ENCODE measurements at places on chromosomes 1 and 21.
A peak's percentile ranks its signal among the peaks of the same experiment; 100 is the strongest.

DNA sequence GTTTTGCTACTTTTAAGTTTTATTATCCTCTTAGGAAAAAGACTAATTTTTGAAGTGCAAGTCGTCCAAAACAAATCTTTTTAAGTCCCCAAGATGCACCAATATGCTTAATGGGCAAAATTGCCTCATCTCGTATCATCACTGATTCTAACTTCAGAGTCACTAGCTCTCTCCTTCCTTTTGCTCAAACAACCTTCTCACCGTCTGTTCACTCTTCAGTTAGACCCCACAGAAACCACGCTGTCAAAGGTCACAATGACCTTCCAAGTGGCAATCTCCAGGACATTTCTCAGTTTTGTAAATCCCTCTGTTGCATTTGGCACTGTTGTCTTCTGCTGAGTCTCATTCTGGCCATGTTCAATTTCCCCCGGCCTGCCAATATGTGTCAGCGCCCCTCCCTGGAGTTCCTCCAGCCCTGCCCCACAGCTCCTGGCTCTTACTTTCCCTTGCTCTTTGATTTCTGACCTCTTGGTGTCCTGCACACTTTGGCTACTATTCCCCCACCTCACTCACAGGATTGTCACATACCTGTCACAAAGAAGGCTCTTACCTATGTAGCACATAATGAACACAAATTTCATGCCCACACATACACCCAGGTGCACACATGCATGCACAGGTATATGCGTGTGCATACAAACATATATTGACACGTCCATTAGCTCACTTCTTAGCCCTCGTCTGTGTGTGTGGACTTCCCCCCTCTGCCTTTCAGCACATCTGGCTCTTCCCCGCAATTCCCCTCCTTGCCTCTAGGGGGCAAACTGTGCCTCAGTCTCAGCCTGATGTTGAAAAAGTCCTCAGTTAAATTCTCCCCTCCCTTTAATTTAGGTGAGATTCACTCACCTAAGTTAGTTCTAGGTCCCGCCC is 354.0 kb upstream of the DUSP10 start:
- DNase-seq = peak; percentile 64

DNA sequence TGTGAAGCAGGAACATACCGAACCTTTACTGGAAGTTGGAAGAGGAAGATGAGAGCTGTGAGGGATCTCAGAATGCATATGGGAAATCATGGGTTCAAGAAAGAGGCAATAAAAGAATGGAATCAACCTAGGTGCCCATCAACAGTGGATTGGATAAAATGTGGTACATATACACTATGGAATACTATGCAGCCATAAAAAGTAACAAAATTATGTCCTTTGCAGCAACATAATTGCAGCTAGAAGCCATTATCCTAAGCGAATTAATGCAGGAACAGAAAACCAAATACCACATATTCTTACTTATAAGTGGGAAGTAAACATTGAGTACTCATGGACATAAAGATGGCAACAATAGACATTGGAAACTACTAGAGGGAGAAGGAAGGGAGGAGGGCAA is 40.4 kb downstream of the NIBAN1 start:
- no peak for DNase-seq

GRCh38 chr1:154328318-154329151 is 3.2 kb downstream of the ATP8B2 start:
- peak; percentile 47 for DNase-seq

DNA sequence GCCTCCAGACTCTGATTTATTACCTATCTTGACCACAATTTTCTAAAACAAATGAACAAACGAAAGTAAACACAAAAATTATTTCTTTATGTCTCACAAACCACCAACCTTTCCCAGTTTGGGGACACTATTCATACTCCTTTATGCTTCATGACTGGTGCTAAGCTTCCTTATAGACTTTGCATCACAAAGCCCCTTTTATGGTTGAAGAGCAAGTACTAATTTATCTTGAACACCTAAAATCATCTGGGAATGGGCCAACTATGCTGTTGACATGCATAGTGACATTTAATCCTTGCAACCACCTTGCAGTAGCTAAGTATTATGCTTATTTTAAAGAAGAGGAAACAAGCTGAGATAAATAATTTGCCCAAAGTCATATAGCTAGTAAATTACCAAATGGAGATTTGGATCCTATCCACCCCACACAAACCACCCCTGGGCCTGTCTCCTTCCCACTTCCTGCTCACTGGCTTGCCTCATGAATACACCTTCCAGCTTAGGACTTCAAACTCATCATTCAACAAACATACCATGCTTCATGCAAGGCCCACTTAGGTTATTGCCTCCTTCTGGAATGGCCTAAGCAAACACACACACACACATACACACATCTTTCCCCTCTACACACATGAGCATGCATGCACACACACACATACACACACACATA is 192.2 kb downstream of the PLPP3 start:
- DNase-seq = no peak

DNA sequence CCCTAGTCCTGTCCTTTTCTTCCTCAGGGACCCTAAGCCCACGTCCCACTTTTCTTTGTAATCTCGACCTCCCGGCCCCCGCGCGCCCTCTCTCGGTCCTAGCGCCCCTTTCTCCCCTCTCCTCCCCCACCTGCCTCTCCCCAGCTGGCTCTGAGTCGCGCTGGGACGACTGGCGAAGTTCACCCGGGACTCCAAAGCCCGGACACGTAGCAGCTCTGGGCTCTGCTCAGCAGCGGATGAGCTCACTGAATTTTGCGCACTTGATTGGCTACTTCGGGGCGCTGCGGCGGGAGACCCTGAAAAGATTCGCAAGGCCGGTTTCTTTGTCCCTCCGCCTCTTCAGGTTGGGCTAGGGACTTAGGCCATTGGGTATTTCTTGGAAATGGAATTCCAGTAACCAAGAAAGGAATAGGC is 16.3 kb upstream of the ACKR1 start:
- peak; percentile 58 for DNase-seq

GRCh38 chr1:231554969-231555368 is 26.5 kb downstream of the TSNAX start:
- DNase-seq = no peak

DNA sequence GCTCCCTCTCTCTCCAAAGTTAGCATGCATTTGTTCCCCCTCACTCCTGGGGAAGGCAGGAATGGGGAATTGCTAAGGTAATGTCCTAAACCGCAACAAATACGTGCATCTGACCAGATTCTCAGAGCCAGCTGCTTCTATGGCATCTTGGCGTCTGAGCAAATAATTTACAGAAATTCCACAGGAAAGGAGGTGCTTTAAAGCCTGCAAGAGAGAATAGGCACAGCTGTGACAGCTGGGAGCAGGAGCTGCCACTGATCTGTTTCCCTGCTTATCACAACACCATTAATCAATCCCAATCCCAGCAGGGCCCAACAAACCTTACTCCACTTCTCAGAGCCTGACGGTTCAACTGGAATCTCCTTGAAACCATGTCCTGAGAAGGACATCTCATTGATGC is 83.5 kb upstream of the ZNF281 start:
- DNase-seq = no peak

DNA sequence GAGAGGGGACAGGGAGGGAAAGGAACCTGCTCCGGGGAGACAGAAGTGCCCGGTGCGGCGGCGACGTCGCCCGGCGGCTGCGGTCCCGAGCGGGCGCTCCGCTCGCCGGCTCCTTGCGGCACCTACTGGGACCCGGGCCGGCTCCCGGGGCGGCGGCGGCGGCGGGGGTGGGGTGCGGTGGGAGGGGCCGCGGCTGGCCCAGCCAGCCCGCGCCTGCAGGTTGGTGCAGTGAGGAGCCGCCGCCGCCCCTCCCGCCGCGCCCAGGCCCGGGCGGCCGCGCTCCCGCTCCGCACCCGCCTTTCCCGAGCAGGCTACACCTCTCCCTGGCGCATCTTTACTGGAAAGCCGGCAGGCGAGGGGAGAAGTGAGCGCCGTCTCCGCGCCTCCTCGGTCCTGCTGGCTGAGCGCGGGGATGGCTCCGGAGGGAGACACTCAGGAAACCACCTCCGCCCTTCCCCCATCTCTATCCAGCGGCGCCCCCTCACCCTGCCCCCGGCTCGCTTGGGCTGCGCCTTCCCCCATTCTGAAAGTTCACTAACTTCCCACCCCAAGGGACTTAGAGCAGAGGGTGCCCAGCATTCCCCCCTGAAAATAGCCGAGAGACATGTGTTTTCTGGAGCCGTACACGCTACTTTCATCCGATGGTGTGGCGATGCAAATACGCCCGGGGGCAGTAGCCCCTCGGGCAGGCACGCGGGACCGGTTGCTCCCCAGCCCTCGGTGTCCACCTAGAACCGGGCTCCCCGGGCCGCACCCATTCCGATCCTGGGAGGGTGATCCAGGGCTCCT is at the start of gene PLD5:
PLD5 (minus strand) TSS at position 127 of the 789 bp plus-strand sequence.
- DNase-seq = no peak

GRCh38 chr1:12251442-12251841 is 21.6 kb downstream of the VPS13D start:
- no peak for DNase-seq

GRCh38 chr1:192010406-192010805 is 147.9 kb upstream of the RGS18 start:
- DNase-seq = no peak

DNA sequence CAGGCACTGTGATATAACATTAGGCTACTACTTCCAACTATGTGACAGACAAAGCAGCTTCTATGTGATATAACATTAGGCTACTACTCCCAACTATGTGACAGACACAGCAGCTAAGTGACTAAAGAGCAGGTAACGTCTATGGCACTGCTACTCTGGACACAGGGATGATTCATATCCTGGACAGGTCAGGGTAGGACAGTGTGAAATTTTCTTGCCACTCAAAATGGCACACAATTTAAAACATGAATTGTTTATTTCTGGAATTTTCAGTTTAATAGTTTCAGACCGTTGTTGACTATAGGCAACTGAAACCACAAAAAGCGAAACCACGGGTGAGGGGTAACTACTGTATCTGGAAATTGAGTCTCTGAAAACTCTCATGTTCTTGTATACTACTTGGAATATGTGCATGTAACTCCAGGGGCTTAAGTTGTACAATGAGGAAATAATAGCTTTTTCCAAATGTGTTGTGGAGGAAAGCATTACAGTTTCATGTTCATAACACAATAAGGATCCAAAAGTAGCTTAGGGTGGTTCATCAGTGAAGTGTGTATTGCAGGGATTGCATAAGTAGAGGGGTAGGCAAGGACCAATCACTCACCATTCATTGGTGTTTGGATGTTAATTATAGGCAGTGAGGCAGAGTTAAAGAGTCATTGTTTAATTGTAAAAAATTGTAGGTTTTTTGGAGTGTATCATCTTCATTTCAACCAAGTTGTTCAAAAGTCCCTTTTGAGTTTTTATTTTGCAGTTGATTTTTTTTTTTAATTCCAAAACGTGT is 5.3 kb downstream of the DTL start:
- no peak for DNase-seq

GRCh38 chr1:207698822-207699483 is 52.9 kb upstream of the CD46 start:
- DNase-seq = peak; percentile 76

- DNase-seq = no peak
Measured at GRCh38 chr1:213604477-213604876, 383.3 kb upstream of the PROX1 start.

GRCh38 chr1:110688514-110688913 is 13.8 kb upstream of the KCNA3 start:
- no peak for DNase-seq

GRCh38 chr1:88813471-88813870 is 77.9 kb downstream of the GTF2B start:
- DNase-seq = no peak

GRCh38 chr1:100308777-100309176 is 42.8 kb downstream of the RTCA start:
- peak; percentile 47 for DNase-seq

DNA sequence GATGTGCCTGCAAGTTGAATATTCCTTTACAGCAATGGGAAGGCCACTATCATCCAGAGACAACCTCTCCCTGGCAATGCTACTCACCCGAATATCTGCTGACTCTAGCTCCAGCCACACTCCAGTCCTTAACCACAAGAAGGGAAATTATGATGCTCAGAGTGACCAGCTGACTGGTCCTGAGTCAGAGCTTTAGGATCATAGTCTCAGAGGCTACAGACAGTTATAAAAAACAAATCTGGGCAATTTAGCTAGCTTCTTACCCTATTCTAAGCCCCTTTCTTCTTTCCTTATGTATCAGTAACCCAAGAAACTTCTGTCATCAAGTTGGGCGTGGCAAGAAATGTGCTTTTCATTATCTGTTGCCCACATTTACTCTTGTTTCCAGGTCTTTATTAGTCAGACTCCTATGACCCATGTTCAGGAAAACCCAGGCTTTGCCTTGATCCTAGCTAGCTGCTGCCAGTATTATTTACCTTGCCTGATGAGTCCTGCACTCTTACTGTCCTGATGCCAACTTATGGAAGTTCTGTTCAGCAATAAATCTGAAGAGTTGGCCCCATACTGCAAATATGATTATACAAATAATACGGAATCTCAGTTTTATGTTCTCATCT is 207.0 kb downstream of the TTLL7 start:
- DNase-seq = peak; percentile 37

- DNase-seq = no peak
Measured at GRCh38 chr1:238384381-238384780, 493.7 kb upstream of the ZP4 start.
